ENCODE measurements at places on chromosomes 5 and 9.
A peak's percentile ranks its signal among the peaks of the same experiment; 100 is the strongest.

GRCh38 chr9:69192214-69192613 lies 18.1 kb downstream of the TJP2 start:
- no peak for DNase-seq

DNA sequence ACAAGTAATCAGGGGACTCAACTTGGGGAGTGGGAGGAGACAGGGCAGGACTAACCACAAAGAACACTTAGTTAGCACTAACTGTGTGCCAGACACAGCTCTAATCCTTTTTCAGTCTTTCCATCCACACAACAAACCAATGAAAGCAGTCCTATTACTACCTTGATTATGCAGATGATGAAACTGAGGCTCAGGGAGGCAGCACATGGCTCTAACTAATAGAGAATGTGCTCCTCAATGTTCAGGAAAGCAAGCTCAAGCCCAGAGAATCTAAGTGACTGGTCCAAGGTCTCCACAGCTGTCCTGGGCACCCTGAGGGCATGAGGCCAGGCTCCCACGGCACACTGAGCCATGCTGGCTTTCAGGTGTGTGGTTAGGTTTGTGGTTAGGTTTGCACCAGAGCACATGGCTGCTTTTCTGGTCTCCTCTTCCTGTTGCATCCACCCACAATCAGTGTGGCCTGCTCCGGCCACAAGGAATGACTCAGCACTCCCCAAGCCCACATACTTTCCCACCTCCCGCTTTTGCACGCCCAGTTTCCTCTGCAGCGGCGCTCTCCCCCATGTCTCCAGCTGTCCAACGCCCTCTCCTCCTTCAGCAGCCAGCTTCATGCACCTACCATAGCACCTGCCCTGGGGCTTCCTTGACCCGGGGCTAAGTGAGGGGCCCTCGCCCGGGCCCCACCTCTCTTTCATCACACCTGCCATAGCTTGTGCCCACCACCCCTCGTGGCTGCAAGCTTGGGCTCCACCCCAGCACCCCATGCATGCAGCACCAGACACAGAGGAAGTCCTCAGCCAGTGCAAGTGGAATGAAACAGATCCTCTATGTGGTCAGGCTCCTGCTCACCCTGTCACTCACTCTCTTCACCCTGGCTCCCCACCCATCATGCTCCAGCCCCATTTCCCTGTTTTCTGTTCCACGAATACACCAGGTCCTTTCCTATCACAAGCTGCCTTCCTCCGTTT lies 133.1 kb downstream of the GABBR2 start:
- DNase-seq: no peak

- no peak for DNase-seq
These were observed 37.8 kb downstream of the MOCS2 start for GRCh38 chr5:53071738-53072137.

DNA sequence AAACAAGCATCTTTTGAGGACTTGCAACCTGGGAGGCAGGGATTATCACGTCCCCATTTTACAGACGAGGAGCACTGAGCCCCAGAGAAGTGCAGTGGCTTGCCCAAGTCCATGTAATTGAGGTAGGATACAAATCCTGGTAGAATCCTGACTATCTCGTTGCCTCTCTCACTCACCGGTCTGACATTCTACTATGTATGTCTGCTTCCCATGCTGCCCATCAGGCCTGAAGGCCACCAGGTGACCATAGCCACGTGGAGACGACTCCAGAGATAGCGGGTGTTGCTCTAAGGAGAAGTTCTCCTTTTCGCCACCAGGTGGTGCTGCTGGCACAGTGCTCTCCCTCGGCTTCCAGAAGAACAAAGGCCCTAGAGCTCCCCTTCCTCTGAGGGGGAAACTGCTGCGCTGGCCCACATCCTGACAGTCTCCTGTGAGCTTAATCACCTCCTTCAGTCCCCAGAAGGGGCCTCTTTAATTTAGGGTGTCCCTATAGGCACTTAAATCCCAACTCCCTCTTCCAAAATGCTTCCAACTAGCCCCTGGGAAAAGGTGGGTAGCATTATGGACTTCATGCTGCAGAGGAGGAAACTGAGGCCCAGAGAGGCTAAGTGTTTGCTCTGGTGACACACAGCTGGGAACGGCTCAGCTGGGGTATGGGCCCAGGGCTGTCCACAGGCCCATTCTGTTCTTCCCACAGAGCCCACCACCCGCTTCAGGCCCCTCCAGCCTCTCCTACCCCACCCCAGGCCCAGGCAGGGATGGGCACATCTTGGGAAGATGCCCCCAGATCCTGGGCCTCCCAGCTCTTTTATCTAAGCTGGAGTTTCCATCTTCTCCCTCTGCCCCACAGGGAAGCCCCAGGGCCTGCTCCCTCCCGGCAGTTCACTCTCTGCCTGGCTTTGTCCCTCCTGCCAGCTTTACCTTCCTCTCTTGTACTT lies 6.4 kb downstream of the SLC34A1 start:
- peak; percentile 91 for DNase-seq

- DNase-seq: no peak
These were observed 24.4 kb downstream of the ARHGAP26 start for GRCh38 chr5:142794537-142794936.

DNA sequence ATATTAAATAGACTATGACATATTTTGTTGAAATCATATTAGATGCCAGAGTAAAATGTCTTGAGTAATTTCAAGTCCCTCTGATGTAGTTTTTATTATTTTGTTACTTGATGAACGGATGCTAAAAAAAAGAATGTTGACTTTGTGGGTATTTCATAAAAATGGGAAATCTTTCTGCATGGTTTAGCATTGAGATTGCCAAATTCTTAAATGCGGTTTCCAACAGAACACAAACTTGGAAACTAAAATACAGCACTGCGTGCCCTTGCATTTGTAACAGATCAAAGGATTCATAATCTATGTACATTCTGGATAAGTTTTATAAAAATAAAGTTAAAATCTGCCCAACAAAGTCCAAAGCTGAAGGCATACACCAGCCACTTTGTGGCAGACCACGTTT lies 425.5 kb upstream of the DAB2 start:
- no peak for DNase-seq

GRCh38 chr5:136141561-136141960 lies 8.9 kb downstream of the SMAD5 start:
- no peak for DNase-seq

GRCh38 chr5:139684350-139684880 lies 36.3 kb downstream of the CXXC5 start:
- no peak for DNase-seq

- DNase-seq: peak; percentile 37
These were observed 32.5 kb downstream of the RAB14 start for GRCh38 chr9:121169094-121169601.

DNA sequence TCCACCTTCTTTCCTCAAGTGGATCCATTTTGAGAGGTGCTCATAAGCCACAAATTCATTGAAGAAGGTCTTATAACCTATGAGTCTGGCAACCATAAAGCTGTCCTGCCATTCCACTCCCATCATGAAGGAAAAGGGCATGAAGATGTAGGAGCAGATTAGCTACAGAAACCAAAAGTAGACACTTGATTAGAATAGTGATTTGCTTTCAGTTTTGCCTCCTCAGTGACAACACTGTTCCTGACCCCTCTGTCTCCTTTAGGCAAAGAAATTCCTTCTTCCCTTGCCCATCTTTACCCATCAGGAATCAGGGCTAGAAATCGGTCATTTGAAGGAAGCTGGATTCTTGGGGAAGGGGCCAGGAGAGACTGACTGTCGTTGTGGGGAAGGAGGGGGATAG lies 55.2 kb downstream of the SLC28A3 start:
- DNase-seq: no peak

DNA sequence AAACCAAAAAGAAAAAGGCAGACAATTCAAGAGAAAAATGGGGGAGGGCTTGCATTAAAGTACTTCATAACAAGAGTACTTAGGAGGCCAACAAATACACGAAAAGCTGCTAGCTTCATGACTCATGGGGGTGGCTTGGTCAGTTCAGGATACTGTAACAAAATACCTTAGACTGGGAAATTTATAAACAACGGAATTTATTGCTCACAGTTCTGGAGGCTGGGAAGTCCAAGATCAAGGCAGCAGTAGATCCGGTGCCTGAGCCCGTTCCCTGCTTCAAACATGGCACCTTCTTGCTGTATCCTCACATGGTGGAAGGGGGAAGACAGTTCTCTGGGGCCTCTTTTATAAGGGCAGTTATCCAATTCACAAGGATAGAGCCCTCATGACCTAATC lies 111.4 kb downstream of the C9orf50 start:
- no peak for DNase-seq

- DNase-seq: no peak
These were observed 5.3 kb downstream of the NR2F1-AS1 start for GRCh38 chr5:93575461-93576414.

DNA sequence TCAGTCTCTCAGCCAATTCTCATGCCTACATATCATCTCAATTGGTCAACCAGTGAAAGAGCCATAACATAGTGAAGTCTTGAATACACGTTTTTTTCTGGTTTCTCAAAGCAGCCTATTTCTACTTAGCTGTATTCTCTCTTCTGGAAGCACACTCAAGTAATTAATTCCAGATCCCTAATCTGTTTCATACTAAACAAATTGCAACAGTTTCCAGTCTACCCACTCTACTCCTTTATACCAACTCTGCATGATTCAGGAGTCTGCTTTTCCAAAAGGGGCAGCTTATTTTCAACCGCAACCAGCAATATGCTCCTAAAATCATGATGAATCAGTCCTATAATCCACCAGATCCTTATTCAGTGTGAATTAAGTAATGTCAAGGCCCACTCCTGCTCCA lies 211.7 kb downstream of the TLE1 start:
- DNase-seq: no peak

- DNase-seq: peak; percentile 49
These were observed 544 bp downstream of the FNBP1 start for GRCh38 chr9:130042406-130042884.

DNA sequence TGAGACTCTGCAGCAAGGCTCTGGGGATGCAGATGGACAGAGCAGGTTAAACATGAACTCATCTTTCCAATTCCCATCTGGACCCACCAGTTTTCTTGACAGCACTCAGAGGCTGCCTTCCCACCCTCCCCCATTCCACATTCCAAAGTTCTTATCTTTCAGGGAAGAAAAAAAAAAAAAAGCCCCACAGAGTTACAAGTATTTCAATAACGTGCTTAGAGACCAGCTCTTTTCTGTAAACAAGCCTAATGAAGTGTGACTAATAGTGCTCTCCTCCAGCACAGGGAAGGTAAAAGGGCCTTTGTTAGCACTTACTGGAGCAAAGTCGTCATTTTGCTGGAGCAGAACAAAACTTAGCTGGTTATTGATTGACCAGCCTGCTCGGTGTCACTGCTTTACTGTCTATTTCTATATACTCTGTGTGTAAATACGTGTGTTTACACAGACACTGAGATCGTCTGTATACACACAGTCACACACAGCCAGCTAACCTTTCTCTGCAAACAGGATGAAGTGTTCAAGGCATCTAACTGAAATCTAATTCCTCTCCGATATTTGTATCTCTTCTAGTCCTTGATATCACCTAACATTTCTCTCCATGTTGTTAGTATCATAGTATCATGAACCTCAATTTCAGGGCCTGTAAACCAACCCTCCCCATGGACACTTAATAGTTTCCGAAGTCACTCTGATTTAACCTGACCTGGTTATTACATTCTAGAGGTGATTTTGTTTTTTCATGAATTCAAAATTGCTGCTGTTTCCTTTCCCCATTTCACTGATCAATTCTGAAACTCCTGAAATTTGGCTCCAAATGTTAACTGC lies 84.9 kb downstream of the ZNF608 start:
- DNase-seq: no peak

GRCh38 chr9:93336720-93337119 lies 114.8 kb upstream of the FAM120A start:
- no peak for DNase-seq

GRCh38 chr9:73892335-73892734 lies 604.8 kb upstream of the RORB start:
- no peak for DNase-seq

DNA sequence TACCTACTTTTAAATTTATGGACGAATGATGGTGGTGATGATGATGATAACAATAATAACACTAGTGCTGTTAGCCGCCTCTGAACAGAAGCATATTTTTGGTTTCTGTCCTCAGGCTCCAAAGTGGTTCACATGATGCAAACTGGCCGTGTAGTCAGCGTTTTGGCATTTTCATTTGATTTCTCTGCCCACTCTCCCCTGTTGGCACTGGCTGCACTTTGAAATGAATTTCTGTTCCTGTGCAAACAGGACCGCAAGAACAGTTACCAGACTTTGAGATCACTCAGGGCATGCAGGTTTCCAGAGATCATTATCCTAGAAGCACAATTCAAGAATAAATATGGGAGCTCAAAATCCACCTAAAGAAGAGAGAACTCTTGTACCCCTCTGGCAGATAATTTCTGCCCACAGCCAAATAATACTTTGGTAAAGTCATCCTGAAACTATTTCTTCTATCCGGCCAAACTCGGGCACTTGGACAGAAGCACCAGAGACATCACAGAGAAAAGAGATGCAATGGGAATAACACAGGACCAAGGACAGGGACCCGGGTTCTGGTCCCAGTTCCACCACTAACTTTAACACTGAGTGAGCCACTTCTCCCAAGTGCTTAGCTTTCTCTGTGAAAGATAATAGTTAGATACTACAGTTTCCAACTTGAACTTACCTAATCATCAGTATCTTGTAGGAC lies 201.7 kb upstream of the PTGER4 start:
- no peak for DNase-seq

GRCh38 chr9:8651070-8651845 lies 851.7 kb upstream of the DMAC1 start:
- DNase-seq: no peak

DNA sequence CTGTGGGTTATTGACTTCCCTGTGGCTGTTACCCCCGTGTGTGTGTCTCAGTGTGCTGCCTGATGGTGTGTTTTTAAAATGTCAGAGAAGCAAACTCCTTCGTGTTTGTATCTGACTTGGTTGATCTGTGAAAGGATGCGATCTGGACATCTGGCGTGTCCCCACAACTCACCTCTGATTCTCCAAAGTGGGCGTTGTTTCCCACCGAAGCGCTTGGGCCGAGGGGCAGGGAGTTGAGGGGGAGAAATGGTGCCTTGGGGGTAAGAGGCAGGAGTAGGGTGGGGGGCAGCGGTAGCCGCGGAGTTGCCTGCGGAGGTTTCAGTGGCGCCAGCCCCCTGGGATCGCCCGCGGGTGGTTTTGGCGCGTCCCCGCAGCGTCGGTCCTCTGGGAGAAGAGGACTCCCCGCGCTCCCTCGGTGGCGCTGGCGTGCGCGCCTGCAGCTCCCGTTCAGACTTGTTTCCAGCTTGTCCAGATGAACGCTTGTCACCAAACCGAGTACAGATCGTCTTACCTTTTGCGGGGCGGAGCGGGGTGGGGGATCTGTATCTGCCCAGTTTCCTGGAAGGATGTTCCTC lies 1.1 kb downstream of the MAST4 start:
- DNase-seq: no peak

- no peak for DNase-seq
These were observed 48.6 kb upstream of the TLE1 start for GRCh38 chr9:81737871-81738507.

DNA sequence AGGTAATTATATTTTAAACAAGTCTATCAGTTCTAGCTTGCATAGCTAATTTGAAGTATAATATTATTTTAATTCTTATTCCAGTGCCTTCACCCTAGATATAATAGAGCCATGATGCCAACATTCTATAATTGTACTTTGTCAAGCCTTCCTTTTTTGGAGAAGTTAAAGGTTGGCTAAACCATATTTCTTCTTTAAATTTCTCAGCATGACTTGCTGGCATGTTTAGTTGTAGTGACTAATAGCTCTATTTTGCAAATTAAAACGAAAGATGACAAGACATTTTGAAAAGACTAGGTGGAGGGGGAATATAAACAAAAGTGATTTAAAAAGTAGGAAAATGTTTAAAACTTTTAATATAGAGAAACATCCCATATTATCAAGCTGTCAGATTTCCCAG lies 400.7 kb downstream of the PSAT1 start:
- no peak for DNase-seq

GRCh38 chr9:37617832-37618231 lies 25.4 kb upstream of the TOMM5 start:
- DNase-seq: no peak

GRCh38 chr5:97797994-97798451 lies 615.0 kb upstream of the RIOK2 start:
- no peak for DNase-seq

Data from stimulated activated naive CD4-positive, alpha-beta T cell (primary cell).